ENCODE measurements at places on chromosomes 16 and 17. TPM values are rescaled to one million over a fixed set of nuclear protein-coding genes. Genes with fewer than 3 reads are reported as not detected.

GRCh38 chr17:62802561-62803205, 5.4 kb downstream of the MARCHF10 start:
- H3K4me3 ChIP-seq: no peak overlapping the region
- H3K4me1 ChIP-seq: no peaks in the 10 kb centered on the region
- no peak for DNase-seq
- no peaks in the 10 kb centered on the region for H3K36me3 ChIP-seq

- peak; percentile 91 for DNase-seq
- H3K4me1 ChIP-seq: peaks cover 45% of the 10 kb centered on the region
- H3K27me3 ChIP-seq: no peaks in the 10 kb centered on the region
- H3K27ac ChIP-seq: peak overlapping the region; percentile 3
- peak overlapping the region; percentile 56 for H3K4me3 ChIP-seq
- H3K36me3 ChIP-seq: no peaks in the 10 kb centered on the region
These were observed 1.4 kb upstream of the HES7 start for GRCh38 chr17:8125154-8125946.

GRCh38 chr17:30074730-30075129, 41.9 kb upstream of the NSRP1 start:
- DNase-seq: no peak
- H3K36me3 ChIP-seq: no peaks in the 10 kb centered on the region
- H3K4me3 ChIP-seq: no peak overlapping the region

The CACNG1 gene
- not detected for total RNA-seq

GRCh38 chr17:57121308-57122042, 36.4 kb downstream of the AKAP1 start:
- no peaks in the 10 kb centered on the region for H3K4me1 ChIP-seq
- H3K27ac ChIP-seq: no peak overlapping the region
- no peak for DNase-seq
- peaks cover 6% of the 10 kb centered on the region for H3K36me3 ChIP-seq
- no peak overlapping the region for H3K4me3 ChIP-seq

DNA sequence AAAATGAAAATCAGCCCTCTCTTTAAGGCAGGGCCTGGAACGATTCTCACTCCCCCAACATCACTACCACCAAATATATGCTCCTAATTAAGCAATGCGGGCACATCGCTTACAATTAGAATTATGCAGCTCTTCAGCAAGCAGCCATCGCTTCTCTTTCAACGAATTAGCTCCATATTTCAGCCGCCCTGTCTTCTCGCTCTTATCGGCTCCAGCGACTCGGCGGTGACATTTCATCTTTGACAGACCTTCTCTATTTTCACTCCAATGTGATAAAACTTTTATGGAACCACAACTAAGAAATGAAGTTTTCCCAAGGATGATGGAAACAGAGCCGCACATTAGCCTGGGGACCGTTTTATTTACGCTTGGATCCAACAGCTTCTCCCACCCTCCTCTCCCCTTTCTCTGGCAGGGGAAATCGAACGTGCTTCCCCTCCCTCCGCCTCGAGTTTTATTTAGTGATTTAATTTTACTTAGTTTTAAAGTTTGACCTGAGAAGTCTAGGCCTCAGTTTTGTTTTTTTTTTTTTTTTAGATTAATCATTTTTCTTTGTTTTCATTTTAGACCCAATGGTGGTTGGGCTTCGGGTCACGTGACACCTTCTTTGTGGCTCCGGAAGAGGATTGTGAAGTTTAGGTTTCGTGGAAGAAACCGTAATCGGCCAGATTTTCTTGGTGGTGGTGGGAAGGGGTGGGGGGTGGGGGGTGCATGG, 3.1 kb upstream of the HOXB2 start:
- H3K4me3 ChIP-seq: peak overlapping the region; percentile 5
- no peak for DNase-seq
- no peaks in the 10 kb centered on the region for H3K27me3 ChIP-seq
- no peaks in the 10 kb centered on the region for H3K36me3 ChIP-seq

- no peak overlapping the region for H3K4me3 ChIP-seq
- no peaks in the 10 kb centered on the region for H3K36me3 ChIP-seq
- H3K27ac ChIP-seq: no peak overlapping the region
- no peaks in the 10 kb centered on the region for H3K27me3 ChIP-seq
These were observed 308.4 kb downstream of the ABCC12 start for GRCh38 chr16:47847220-47847970.

DNA sequence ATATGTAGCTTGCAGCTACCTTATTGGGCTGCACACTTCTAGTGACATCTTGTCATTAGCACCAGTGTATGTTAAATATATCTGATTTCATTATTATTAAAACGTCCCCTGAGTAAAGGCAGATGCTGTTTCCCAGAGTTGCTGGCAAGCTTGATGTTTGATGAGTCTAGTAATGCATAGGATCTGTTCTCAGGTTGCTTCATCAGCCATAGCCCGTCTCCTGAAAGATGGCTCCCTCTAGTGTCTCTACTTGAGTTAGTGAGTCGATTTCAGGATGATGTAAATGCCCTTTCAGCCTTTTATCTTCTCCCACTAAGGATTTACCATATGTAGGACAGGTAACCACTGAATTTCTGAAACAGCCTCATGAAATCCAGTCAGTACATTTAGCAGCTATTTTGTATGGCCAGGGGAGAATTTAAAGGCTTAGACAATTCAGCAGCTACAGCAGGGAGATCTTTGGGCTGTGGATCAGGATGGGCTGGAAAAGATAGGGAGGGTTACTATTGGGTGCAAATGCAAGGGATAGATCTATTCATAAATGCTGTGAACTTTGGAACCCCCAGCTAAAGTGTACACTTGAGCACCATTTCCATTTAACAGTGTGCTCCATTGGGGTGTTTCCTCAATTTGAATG, 376.3 kb downstream of the CNTNAP4 start:
- H3K27me3 ChIP-seq: no peaks in the 10 kb centered on the region
- H3K27ac ChIP-seq: no peak overlapping the region
- no peak for DNase-seq
- no peaks in the 10 kb centered on the region for H3K36me3 ChIP-seq
- H3K4me1 ChIP-seq: no peaks in the 10 kb centered on the region

The SHISA6 gene
- 5.3 TPM for total RNA-seq

DNA sequence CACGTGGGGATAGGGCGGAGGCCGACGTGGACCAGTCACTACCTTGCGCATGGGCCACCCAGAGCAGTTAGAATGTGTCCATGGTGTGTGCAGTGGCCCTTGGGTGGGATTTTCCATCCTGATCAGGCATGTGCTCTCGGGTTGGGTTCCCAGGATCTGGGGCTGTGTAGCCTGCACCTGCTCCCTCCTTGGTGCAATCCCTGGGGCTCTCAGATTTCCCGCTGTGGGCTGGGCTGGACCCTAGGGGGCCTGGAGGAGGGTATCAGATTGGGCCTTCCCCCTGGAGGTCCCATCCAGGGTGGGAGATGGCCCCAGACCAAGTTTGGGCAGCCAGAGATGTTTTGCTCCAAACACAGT, 1.3 kb downstream of the SMTNL2 start:
- H3K4me3 ChIP-seq: peak overlapping the region; percentile 78
- no peaks in the 10 kb centered on the region for H3K27me3 ChIP-seq
- no peaks in the 10 kb centered on the region for H3K4me1 ChIP-seq
- DNase-seq: no peak
- H3K27ac ChIP-seq: no peak overlapping the region

The CACNG3 gene
- total RNA-seq: not detected

DNA sequence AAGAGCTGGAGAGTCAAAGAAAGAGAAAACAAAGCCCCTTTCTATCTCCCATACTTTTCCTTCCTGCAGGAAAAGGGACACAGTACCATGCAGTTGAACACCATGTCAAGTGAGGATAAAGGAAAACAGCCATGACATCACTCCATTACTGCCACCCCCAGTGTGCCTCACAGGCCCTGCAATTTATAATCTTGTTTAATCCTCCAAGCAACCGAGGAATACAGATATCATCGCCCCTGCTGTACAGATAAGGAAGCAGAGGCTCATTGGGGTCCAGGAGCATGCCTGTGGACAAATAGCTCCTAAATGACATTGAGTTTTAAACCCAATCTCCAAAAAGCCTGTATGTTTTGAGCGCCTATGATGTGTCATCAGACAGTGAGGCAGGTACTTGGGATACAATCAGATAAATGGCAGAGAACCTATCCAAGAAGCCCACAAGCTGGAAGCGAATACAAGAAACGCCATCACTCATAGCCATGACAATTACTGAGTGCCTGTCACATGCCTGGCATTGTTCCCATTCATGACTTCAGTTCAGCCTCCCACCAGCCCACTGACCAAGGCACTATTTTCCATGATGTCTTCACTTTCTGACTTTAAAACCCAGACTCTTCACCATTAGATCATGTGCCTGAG, 45.5 kb downstream of the CPPED1 start:
- DNase-seq: no peak
- no peaks in the 10 kb centered on the region for H3K4me1 ChIP-seq
- H3K36me3 ChIP-seq: no peaks in the 10 kb centered on the region
- H3K27me3 ChIP-seq: no peaks in the 10 kb centered on the region

GRCh38 chr16:59404509-59404908, 670.4 kb upstream of the GOT2 start:
- no peaks in the 10 kb centered on the region for H3K4me1 ChIP-seq
- H3K27ac ChIP-seq: no peak overlapping the region
- H3K36me3 ChIP-seq: no peaks in the 10 kb centered on the region
- no peak overlapping the region for H3K4me3 ChIP-seq
- no peak for DNase-seq
- no peaks in the 10 kb centered on the region for H3K27me3 ChIP-seq

DNA sequence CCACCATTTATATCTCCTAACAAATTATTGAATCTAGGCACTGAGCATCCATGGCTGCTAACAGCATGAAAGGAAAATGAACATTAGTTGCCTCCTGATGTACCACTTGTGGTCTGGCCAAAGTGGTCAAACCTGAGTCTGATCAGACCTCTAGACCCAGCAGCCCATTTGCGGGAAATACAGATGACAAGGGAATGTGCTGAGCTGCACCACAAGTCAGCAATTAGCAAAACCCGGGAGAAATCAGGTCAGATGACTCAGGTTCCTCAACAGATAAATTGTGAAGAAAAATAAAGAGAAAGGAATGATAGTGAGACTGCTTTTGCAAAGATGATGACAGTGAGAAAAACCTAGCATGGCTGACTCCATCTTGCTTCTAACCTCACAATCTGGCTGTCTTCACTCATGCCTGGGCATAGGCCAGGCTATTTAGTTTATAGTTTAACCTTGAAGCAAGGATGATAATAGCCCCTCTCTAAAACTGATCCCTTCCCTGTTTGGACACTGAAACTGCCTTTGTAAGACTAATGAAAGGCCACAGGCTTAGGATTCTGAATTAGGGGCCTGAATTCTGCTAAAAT, 142.7 kb upstream of the ASIC2 start:
- no peaks in the 10 kb centered on the region for H3K36me3 ChIP-seq
- H3K4me1 ChIP-seq: no peaks in the 10 kb centered on the region
- no peak for DNase-seq
- no peaks in the 10 kb centered on the region for H3K27me3 ChIP-seq
- no peak overlapping the region for H3K27ac ChIP-seq
- H3K4me3 ChIP-seq: no peak overlapping the region

The TBC1D3C gene
- not detected for total RNA-seq

The GCGR gene
- total RNA-seq: not detected

Data from breast epithelium (tissue), 4 donors.